ENCODE measurements at places on chromosomes 12 and 14.

DNA sequence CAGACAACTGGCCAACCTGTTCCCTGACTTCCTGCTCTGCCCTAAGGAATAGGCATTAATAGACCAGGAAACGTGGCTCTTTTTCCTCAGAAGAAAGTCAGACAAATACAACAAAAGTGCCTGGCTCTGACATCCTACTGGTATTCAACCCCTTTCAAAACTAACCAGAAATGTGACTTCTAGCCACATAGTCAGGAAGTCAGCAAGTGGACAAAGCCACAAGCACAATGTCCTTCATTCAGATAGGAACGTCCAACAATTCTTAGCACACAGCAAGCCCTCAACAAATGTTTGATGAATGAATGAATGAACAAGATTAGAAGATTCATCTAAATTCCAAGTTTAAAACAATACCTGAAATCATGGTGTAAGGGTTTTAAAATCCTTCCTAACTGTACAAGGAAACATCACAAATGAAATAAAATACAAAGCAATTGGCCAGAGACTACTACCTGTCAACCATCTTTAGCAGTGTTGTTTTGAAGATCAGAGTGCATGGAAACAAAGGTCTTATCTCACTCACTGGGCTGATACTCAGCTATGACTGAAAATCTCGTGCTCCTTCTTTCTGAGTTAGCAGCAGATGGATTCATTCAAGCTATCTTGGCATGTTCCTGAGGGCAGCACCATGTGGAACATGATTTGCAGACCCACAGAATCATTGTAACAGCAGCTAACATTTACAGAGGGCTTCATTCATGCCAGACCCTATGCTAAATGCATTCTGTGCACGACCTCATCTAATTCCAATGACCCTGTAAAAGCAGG is 16.5 kb downstream of the APPL2 start:
- no peak for DNase-seq

DNA sequence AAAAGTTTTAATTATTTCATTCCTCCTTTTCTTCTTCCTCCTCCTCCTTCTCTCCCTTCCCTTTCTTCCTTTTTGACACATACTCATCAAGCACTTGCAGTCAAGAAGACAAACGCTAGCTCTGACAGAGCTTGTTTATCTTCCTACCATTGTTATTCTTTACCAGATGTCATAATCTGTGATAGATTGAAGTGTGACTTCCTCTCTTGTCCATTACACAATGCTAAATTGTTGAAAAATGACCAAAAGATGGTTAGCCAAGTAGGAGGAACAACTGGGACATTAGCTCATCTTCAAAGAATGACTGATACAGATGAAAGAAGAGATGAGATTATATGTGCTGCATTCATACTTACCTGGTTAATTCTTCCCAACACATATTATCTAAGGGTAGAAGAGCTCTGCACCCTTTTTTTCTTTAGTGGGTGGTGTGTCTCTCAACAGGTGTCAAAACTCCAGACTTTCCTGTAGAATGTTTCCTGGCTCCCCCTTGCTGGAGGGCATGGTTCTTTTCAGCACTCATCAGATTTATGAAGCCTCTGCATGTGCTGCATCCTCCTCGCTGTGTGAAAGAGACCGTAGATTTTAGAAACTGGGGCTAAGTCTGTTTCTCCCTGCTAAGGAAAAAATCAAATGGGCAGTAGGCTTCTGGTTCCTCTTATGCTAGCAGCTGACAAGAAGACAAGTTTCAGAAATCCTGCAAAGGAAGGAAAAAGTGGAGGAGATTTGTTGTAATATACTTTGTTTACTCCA is 147.1 kb downstream of the TMX1 start:
- DNase-seq: no peak

DNA sequence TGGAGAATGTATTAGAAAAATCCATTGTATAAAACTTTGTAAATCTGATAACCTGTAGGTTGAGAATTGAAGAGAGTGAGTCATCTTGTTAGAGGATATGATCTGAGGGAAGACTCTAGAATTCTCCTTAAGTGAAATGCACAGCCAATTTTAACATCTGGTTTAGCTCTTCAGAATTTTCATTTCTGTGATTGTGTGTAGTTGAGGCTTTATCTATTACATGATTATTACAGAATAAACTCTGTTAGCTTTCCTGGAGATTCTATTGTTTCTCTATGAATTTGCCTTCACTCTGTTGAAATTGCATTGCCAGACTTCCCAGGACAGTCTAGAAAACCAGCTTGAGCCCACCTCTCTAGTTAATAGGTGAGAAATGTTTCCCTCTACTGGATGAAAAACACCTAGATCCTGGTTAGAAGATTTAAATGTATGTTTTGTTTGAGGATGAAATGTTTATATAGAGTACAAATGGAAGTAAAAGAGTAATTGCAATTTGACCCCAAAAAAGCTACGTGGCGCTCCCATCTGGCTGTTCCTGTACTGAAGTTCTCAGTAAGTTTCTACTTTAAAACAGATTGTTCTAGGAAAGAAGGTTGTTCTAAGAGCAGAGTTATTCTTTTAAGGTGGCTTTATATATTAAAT is 2.9 kb downstream of the NUDT4 start:
- peak; percentile 52 for DNase-seq

DNA sequence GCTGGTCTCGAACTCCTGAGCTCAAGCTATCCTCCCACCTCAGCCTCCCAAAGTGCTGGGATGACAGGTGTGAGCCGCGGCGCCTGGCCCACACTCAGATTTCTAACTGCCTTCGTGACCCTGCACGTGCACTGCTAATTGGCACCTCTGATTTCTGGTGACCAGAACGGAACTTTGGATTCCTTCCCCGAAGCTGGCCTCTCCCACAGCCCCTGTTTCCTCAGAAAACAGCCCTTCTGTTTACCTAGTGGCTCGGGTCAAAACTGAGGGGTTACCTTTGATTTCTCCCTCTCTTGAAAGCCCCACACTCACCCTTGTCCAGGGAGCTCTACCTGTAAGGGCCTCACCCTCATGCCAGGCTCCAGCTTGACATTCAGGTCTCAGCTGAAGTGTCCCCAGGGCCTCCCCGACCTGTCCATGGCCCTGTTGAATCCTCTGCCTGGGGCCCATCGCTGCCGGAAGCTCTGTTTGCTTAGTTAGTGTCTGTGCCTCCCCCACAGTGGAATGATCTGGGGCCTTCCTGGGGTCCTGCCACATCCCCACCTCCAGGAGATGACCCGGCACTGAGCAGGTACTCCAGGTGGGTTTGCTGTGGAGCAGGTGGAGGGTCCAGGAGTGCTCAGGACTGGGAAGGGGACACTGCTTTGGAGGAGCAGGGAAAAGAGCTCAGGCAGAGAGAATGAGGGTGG is 24.4 kb upstream of the FAM181A start:
- DNase-seq: no peak

DNA sequence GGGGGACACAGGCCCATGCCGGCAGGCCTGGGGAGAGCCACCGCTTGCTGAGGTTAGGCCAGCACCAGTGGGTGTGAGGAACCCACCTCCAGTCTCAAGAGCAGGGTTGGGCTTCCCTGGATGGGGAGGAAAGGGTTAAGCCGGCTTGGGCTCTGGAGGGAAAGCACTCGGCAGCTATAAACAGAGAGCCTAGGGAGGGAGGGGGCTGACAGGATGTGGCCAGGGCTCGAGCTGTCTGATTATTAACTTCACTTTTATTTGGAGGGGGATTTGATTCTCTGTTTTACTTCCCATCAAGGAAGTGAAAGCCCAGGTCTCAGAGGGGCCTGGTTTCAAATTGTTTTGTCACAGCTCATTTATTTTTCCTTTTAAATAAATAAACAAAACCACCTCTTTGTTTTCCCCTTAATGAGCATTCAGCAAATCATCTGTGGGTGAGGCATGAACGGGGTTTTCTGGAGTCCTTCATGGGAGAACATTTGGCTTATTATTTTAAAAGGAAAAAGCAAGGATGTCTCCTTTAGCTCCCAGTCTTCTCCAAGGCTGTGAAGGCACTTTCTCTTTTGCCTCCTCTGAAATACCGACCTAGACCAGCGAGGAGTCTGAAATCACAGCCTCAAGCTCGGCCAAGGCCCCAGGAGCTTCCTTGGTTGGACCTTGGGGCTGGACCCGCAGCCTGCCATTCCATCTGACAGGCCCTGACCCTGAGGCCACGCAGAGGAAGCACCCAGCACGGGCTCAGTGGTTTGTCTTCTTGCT is 21.9 kb upstream of the ZFP36L1 start:
- DNase-seq: no peak
